ENCODE measurements at places on chromosomes 2 and 18.

GRCh38 chr2:628651-629050 is 48.6 kb downstream of the TMEM18 start:
- DNase-seq, result no peak

DNA sequence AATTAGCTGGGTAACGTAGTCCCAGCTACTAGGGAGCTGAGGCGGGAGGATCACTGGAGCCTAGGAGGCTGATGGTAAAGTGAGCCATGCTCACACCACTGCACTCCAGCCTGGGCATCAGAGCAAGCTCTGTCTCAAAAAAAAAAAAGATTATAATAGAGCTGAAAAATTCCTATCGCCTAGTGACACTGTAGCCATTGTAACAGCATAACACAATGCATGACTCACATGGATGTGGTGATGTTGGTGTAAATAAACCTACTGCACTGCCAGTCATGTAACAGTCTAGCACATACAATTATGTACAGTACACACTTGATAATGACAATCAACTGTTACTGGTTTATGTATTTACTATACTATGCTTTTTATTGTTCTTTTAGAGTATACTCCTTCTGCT is 39.6 kb downstream of the MGAT4A start:
- DNase-seq, result no peak

GRCh38 chr2:148548716-148549400 is 95.7 kb upstream of the EPC2 start:
- no peak for DNase-seq

GRCh38 chr18:58174285-58174684 is 130.3 kb downstream of the NEDD4L start:
- DNase-seq, result no peak

DNA sequence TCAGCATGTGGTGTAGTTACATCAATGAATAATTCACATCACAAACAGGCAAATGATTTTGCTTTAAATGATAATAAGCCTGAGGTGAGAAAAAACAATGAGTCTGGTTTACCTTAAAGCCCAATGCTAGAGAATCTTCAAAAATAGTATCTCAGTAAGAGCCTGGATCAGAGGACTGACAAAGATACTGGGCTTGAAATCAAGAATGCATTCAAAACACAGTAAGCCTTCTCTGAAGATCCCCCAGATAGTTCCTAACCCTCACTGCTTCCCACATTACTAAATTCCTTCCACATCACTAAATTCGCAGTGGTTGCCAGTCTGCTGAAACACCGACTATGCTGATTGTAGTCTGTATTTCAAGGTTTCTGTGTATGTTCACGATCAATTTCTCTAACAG is 514.9 kb downstream of the SUCLG1 start:
- no peak for DNase-seq
